ENCODE measurements at places on chromosomes 12 and 14.

- no peak for DNase-seq
Measured at GRCh38 chr12:19288603-19289244, 150.6 kb upstream of the AEBP2 start.

DNA sequence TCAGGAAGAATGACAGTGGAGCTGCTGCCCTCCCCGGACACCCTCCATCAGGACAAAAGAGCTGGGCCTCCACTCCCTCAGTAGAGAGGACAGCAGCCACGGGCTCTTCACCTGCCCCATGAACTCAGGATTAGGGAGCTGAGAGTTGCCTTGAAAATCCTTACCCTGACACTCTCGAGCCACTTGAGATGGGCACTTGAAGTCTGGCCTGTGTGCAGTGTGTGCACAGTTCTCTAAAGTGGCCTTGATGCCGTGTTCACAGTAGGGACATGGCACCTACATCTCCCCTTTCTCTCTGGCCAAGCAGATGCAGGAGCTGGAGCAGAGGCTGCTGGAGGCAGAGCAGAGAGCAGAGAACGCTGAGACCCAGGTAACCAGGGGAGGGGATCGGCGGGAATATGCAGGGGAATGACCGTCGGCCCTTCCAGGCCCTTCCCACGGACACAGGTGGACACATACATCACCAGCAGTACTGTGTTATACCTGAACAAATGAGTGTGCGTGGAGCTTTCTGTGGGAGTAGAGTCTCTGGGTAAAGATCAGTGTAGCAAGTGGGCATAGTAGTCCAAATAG is 22.5 kb downstream of the PLEKHH1 start:
- no peak for DNase-seq

GRCh38 chr14:92964124-92965109 is 41.5 kb downstream of the CHGA start:
- no peak for DNase-seq

- DNase-seq, result no peak
Measured at GRCh38 chr12:56900583-56900982, 33.6 kb downstream of the SDR9C7 start.

DNA sequence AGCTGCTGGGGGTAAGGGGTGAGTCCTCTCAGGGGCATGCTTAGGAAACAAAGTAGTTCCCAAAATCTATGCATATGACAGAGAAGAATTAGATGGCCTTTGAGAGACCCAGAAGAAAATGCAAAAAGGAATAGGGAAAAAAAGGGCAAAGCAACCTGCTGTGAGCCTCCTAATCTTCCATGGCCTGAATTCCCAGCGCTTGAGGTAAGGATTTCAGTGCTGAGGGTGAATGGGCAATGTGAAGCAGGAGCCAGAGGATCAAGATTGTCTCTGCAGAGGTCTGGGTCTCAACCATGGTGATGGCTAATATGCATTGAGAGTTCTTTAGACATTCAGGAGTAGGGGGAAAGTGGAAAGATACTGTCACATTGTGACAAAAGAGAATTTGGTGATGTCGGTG is 31.5 kb downstream of the GPR65 start:
- DNase-seq, result no peak

DNA sequence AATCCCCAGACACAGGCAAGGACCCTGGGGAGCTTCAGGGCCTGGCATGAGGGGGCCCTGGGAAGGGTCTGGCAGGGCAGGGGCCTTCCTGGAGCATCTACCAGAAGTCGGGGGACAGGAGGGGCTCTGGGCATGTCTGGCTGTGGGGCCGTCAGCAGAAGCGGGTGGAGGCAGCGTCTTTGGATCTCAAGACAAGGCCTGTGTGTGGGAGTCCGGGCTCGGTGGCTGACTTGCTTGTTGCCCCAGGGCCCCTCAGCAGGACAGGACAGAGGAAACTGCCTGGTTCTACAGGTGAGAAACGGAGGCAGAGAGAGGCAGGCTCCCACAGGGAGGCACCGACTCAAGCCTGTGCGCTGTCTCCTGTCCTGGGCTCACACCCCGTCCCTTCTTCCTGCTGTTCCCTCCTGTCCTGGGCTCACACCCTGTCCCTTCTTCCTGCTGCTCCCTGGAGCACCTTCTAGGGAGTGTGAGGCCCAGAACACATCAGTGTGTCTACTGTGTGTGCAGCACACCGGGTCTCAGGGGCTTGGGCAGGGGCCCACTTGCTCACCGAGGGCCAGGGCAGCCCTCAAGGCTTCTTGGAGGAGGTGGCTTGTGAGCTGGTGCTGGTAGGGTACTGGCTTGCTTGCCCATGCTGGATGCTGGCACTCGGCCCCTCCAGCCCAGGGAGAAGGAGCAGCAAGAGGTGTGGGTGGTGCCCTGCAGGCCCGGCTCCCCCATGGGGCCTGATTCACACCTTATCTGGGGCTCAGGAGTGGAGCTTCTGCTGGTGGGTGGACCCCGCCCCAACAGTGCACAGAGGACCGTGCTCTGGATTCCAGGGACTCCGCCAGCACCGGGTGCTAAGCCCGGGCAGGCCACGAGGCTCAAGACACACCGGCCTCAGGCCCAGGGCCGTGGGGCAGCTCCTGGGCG is 14.9 kb downstream of the ASPG start:
- no peak for DNase-seq

DNA sequence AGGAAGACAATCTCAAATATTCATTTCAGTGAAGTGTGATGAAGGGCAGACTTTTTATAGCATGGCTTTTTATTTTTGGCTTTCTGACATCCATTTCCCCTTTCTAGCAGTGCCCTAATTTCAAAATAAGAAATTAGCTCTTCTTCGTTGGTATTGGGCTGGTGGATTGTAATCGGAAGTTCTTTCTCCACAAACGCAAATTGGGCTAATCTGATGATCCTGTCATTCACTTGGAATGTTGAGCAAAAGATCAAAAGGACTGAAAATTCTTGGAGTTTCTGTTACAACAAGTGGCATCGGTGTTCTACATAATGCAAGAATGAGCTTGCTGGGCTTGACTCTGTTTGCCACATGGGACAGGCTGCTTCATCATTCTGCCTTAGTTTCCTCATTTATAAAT is 1182.8 kb downstream of the FLRT2 start:
- DNase-seq, result no peak

GRCh38 chr14:54647378-54647777 is 80.5 kb downstream of the SAMD4A start:
- no peak for DNase-seq

GRCh38 chr12:115394496-115395220 is 710.7 kb upstream of the TBX3 start:
- no peak for DNase-seq

- DNase-seq, result no peak
Measured at GRCh38 chr12:83016218-83016835, 329.6 kb downstream of the TMTC2 start.

DNA sequence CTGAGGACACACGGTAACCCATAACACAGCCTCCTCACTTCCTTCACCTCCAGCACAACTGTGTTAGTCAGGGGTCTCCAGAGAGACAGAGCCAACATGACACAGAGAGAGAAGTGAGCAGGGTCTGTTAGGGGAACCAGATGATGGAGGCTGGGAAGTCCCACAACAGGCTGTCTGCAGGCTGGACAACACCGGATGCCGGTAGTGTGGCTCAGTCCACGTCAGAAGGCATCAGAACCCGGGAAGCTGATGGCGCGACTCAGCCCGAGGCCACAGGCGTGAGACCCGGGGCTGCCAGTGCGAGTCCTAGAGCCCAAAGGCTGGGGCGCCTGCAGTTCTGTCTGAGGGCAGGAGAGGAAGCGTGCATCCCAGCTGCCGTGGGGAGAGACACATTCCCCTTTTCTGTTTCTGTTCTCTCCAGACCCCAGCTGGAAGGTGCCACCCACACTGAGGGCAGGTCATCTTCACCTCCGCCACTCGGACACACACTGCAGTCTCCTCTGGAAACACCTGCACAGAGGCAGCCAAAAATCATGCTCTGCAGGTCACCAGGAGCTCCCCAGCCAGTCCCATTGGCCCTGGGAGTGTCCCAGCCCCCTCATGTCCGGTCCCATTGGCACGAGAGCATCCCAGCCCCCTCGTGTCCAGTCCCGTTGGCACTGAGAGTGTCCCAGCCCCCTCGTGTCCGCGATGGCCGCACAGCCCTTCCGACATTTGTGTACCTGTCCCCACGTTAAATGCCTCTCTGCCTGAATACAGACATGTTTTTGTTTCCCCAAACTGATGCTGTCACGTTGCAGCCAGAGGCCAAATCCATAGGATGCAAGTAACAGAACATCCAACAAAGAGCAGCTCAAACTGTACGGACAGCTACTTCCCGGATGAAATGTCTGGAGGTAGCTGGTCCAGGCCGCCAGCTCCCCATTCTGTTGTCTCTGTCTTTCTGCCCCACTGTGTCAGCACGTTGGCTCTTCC is 7.9 kb upstream of the FBRSL1 start:
- peak; percentile 71 for DNase-seq

- DNase-seq, result no peak
Measured at GRCh38 chr12:24500831-24501230, 448.1 kb downstream of the BCAT1 start.

DNA sequence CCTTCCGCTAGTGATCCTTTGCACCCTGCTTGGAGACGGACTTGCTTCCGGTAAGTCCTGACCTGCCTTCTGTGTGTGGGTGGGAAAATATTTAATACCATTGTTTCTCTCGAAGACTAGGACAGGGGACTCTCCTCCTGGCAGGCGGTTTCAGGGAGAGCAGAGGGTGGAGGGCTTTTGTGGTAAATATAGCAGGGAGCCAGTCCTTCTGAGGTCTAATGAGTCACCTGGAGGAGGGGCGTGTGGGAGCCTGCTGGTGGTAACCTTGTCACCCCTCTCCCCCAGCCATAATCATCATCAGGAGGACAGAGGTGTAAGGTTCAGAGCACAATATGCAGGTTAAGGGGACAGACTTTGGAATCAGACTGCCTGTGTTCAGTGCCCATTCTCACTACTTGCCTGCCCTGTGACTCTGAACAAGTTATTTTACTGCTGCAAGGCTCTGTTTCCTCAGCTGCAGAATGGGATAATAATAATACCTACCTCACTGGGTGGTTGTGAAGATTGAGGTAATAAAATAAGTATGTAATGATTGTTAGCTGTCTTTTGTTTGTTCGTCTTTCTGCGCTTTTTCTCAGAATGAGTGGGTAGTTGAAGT is 47.4 kb downstream of the SUSD6 start:
- DNase-seq, result no peak

- no peak for DNase-seq
Measured at GRCh38 chr14:68622856-68623255, 170.0 kb downstream of the ZFP36L1 start.

DNA sequence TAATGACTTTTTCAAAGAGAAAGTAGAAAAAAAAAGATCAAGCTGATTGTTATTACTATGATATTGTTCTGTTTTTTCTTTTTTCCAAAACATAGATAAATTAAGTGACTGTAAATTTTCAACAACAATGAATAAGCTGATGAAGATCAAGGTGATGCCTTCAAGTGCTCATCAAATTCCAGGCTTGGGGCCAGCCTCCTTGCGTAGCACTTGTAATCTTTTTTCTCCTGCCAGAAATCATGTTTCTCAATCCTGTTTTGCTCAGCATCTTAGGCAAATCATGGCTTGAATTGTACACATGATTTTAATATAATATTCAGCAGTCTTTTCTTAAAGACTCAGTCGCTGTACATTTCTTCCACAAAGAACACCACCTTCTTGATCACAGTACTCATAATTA is 333.2 kb downstream of the NPAS3 start:
- DNase-seq, result no peak

DNA sequence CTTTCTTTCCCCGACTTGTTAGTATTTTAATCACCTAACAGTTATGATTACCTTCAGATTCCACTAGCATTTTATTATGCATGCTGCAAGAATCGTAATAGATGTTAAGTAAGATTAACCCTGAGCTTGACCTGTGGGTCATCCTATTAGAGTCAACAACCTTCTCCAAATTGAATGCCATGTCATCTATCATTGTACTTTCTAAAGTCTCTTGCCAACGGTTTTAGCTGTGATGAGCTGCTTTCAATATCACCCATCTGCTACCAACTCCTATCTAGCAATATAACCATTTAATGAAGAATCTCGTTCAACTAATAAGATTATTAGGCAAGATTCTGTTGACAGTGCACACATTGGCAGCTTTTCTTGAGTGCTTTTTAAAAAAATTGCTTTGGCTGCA is 33.7 kb downstream of the DACT1 start:
- no peak for DNase-seq

GRCh38 chr12:25829192-25829591 is 129.3 kb upstream of the RASSF8 start:
- DNase-seq, result no peak

- DNase-seq, result peak; percentile 43
Measured at GRCh38 chr12:1328391-1328790, 266.0 kb downstream of the FBXL14 start.

- no peak for DNase-seq
Measured at GRCh38 chr14:92958373-92959188, 35.6 kb downstream of the CHGA start.

DNA sequence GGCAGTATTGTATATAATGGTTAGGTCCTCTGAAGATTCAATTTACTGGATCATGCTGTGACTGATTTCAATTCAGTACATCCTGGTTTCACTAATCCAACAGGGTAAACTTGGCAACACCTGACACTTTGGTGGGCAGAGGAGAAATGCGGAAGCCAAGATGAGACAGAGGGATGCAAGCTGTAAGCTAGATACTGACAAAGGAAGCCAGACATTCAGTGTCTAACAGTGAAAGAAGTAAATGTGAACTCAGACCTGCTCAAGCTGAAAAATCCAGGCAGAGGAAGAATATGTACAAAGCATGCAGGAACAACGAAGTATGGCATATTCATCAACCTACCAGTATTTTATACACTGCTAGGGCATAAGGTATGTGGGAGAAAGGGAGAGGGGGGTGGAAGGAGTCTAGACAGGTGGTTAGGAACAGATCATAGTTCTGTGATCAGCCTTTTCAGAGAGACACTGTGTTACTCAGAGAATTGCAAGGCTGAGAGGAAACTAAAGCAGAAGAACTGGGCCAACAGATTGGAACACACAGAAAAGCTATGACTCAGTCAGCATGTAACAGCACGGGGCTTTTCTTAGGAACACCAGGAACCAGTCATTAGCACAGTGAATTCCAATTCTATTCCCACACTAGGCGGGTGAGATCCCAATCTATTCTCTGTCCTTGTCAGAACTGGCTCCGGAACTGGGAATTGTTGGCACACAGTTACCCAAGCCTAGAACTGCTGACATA is 40.3 kb downstream of the NELL2 start:
- DNase-seq, result no peak

GRCh38 chr12:46944771-46945170 is 119.0 kb upstream of the SLC38A4 start:
- no peak for DNase-seq

- no peak for DNase-seq
Measured at GRCh38 chr12:128619263-128619662, 204.5 kb downstream of the SLC15A4 start.

- DNase-seq, result no peak
Measured at GRCh38 chr12:63410197-63410596, 258.1 kb downstream of the DPY19L2 start.

- no peak for DNase-seq
Measured at GRCh38 chr14:22280497-22281316, 308.3 kb downstream of the DAD1 start.

GRCh38 chr12:100128512-100128908 is 14.2 kb downstream of the BLTP3B start:
- DNase-seq, result no peak

- DNase-seq, result peak; percentile 53
Measured at GRCh38 chr12:7966563-7966962, 30.6 kb upstream of the SLC2A3 start.

All from CD4-positive, alpha-beta T cell treated with Interferon gamma for 1 hour (primary cell).